ENCODE measurements at places on chromosomes 7 and 10.

DNA sequence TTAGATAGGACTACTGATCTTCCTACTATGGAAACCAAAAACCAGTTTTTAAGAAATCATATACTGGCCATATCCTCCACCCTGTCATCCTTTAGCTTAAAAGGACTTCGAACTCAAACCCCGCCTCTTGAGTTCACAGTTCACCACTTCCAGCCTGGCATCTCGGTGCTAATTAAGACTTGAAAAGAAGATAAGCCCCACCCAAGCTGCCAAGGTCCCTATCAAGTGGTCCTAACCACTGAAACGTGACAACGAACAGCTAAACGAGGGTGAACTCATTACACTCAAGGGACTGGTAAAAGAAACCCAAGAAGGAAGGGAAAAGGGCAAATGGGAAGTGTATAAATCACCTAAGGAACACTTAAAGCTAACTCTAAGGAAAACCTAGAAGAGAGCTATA, 16.1 kb downstream of the COL17A1 start:
- DNase-seq, result no peak

DNA sequence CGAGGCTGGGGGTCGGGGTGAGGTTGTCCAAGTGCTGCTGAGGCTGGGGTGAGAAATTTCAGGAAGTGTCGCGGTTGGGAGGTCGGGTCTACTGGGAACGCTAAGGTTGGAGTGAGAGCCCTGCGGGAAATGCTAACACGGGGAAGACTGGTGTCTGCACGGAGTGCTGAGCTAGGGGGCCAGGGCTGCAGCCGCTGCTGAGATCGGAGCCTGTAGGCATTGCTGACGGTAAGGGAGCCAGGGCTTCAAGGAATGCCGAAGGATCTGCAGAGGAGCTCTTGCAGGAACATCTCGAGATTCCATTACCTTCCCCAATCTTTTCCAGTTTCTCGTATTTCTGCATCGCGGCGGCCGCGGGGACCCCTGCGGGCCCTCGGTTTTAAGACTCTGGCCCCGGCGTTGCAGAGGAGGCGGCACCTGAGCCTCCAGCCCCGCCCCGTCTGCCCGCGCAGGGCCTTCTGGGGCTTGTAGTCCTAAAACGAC, at the start of gene CDK5:
Gene CDK5 (minus strand): TSS at position 392 of the 483 bp plus-strand sequence. CDS start 49 bp downstream, at position 343.
- no peak for DNase-seq

DNA sequence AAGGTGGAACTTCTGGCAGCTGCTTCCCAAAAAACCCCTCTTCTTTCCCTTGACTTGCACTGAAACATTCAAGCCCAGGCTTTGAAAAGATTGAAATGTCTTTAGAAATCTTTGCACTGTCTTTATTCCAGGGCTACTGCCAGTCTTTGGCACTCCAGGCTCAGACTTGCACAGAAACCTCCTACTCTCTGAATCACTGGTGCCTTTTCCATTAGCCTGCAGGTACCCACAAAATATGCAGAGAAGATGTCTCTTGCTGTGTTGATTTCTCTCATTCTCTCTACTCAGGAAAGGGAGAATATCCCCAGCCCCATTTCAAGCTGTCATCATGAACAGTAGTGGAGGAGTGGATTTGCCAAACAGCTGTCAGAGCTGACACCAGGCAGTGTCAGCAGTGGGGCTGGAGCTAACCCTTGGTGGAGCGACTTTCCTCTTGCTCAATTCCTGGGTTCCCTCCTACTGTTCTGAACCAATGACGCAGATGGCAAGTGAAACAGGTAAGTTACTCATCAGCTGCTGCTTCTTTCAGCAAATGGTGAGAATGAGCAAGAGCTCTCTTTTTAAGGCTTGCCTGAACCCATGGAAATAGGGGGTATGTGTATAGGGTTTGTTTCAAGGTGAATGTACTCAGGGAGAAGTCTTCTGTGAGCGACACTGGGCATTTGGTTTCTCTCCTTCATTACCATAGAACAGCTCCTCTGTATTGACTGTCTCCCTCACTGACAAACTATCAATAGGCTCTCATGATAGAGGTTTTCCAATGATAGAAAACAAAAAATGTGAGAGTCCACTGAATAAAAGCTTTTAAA, 362.4 kb downstream of the ADRA2A start:
- no peak for DNase-seq

DNA sequence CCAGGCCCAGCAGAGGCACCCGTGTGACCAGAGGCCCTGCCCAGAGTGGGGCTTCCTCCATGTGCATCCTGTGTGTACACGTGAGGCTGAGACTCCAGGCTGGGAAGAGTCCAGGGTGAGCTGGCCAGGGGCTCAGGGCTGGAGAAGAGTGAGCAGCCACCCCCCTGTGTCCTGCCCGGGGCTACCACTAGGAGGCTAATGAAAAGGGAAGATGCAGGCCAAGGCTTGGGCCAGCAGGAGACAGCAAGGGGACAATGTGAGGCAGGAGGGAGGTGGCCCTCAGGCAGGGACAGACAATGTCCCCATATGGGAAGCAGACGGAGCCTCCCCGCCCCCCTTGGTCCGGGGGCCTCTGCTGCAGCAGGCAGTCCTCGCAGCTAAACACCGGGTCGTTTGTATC, 102.0 kb downstream of the HIF1AN start:
- no peak for DNase-seq

DNA sequence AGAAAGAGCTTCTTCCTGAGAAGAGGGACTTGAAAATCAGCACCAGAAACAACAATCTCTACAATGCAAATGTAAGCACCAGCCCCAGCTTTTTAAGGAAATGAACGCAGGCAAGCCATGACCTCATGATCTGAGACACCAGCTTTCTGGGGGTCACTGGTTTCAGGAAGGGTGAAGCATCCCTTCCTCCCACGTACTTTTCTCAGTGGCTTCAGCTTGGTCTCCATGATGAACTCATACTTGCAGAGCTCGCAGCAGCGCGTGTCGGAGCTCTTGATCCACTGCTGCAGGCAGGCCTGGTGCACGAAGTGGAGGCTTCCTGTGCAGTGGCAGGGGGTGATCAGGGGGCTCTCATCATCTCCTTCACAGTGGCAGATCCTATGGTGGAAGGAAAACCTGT, 87.0 kb downstream of the ALOX5 start:
- no peak for DNase-seq

DNA sequence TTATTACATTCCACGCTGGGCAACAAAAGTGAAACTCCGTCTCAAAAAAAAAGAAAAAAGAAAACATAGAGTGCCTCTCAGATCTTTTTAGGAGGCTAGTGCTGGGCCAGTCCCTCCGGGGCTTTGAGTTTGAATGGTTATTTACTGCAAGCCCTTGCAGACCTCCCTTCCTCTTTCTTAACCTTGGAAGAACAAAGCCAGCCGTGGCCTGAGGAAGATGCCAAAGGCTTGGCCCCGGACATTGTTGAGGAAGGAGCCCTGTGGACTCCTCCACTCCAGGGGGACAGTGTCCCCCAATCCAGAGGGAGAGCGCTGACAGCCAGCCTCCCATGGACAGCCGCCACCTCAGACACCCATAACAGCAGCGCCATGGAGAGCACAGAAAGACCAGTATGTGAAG, 5.0 kb downstream of the TSPAN33 start:
- no peak for DNase-seq

DNA sequence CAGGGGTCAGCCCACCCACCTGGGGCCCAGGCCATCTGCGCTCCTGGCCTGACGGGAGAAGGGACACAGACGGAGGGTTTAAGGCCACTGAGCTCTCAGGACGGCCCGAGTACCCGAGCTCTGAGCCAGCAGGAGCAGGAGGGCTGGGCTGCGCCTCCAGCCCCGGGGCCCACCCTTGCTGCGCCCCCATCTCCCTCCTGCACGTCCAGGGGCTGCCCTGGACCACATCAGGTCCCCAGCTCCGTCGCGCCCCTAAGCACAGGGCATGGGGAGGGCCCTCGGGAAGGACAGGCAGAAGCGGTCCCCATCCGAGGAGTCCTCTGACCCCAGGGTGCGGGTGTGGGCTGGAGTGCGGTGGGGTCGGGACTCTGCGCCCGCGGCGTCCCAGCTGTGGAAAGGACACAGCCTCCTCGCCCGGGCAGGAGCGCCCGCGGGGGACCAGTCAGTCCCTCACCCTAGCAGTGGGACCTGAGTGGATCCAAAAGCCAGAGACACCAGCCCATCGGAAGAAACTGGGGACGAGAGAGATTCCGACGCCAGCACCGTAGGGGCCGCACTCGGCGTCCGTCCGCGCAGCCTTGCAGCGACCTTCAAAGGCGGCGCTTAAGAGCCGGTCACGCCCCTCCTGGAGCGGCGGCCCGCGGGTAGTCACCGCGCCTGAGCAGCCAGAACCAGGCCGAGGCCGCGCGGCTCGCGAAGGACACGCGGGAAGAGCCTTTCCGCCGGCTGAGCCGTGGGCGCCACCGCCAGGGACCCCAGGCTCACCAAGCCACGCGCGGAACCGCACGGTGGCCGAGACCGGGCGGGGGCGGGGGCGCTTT, 15.9 kb downstream of the CAMK2B start:
- DNase-seq, result peak; percentile 53

DNA sequence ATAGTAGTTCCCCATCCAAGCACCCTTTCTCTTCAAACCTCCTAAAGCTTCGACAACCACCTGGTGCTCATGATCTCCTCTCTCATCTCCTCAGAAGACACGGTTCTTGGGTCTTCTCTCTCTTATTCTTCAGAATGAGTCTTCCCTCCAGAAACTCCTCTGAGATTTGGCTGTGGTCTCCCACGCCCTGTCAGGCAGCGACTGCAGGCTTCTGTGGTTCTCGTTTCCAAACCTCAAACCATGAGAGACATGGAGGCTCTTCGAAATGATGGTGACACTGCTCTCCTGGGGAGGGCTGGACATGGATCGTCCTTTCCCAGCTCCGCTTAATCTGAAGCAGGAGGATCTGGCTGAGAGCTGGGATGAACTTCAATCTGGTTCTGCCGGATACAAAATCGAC, 78.6 kb upstream of the PITRM1 start:
- no peak for DNase-seq

DNA sequence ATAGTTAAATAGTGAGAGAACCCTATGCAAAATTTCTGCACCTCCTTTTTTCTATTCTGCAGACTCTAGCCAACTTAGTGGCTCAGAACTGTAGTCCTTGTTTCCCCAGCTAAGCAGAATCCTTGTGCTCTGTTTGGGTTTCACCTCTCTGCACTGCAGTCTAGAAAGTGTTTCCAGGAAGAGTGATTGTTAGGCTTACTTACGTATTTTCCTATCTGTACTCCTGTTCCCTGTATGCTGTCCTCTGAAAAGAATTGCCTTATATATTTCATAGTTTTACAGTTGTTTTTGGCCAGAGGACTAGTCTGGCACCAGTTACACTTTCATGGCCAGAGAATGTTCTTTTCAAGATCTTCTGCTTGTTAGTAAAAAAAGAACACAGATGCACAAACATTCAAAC, 154.6 kb upstream of the POT1 start:
- DNase-seq, result no peak

- DNase-seq, result no peak
Measured at GRCh38 chr7:148661471-148661870, 37.2 kb upstream of the CUL1 start.

DNA sequence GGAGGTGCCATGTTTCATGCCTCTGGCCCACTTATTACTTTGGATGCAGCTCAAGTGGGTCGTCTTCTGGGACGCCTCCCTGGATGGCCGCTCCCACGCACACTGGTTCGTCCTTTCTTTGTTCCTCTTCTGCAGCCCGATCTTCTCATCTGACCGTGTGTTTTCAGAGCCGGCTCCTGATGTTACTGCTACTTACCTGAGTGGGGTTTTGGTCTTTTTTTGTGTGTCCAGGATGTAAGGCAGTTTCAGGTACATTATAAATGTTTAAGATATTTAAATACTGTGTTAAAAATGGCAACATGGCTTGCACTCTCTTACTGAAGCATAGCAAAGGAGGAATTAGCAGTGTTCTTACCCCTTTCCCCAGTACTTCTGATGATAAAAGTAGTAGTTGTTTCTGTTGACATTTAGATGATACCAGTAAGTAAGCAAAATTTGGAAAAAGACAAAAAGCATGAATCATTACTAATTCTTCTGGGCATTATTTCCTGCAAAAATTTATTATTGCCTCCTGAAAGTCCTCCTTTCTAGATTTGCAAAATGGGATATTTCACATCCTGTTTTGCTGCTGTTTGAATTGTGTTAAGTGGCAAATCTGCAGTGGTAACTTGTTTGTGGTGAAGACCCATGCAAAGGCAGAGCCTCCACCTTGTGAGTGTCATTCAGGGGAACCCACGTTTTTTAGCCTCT, 59.4 kb downstream of the SHH start:
- no peak for DNase-seq

GRCh38 chr10:33377658-33378025, 43.2 kb upstream of the NRP1 start:
- no peak for DNase-seq

- no peak for DNase-seq
Measured at GRCh38 chr7:19442016-19442785, 266.6 kb downstream of the POLR1F start.

DNA sequence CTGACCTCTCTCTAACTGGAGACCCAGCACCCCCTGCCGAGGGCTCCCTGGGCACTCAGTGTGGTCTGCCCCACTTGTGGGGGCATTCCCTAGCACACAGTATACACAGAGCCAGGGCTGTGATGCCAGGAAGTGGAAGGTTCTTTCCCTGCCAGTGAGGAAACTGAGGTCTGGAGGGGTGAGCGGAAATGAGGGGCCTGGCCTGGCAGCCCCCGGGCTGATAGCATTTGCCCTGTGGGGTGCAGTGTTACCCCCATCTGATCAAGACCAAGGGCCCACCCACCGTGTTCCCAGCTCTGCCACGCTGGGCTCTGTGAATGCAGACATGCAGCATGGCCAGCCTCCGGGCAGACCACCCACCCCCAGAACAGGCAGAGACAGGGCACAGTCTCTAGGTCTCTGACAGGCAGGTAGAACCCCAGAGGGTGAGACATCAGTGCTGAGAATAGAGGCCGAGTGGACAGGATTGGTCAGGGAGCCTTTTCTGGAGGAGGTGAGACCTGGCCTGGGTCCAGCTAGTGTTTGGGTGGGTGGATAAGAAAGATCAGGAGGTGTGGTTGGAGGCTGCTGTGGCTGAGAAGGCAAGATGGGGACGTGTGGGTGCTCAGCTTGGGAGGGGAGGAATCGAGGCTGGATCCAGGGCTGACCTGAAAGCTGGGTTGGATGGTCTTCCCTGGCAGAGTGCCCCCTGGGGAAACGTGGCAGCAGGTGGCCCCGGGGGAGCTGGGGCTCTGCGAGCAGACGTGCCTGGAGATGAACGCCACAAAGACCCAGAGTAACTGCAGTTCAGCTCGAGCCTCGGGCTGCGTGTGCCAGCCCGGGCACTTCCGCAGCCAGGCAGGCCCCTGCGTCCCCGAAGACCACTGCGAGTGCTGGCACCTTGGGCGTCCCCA, 10.8 kb upstream of the ZNF862 start:
- DNase-seq, result no peak

Data from right renal pelvis (tissue), 4 donors.